ENCODE measurements at places on chromosomes 6 and 20. TPM values are rescaled to one million over a fixed set of nuclear protein-coding genes. Genes with fewer than 3 reads are reported as not detected.

DNA sequence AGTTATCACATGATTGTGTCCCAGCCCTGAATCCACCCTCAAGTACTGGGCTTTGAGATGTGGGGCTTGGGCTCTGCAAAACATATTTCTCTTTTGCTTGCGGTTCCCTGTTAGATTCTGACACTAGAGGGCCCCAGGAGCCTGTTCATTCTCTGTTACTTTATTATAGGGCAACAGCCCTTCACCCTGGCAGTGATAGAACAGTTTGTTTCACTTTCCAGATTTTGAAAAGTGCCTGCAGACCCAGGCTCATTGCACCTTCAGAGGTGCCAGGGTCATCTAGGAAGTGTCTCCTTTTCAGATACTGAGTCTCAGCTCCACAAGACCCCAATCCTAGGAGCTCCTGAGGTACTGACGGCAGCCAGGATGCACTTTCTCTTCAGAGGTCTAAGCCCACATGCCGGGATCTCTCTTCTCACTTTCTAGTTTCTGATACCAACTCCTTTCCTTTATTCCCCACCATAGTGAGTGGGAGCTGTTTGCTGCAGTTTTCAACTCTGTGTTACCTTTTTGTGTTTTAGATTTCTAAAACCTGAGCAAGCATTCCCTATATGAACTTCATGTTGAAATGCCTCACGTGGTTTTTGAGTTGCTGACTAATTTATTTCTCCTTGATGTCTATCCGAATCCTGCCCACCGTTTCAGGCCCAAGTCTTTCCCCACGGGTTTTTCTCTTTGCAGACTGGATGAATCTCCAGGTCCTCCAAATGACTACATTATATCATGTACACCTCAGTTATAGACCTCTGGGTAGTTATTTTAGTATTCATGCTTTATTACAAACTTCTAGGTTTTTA lies 10.9 kb downstream of the ABT1 start:
- ATAC-seq: no peak

DNA sequence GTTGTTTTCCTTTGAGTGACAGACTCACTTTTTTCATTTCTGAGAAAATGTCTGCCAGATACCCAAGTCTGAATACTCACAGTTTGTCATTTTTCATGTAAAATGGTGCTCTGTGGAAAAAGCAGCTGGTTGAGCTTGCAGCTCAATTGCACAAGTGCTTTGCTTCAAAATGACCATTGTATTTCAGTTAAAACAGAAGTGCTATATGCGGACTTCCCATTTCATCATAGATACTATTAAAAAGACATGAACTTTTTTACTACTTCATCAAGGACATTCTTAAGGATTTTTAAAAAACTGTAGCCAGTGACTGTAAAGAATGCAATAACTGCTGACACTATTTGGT lies 61.5 kb downstream of the KCNS1 start:
- ATAC-seq: no peak

DNA sequence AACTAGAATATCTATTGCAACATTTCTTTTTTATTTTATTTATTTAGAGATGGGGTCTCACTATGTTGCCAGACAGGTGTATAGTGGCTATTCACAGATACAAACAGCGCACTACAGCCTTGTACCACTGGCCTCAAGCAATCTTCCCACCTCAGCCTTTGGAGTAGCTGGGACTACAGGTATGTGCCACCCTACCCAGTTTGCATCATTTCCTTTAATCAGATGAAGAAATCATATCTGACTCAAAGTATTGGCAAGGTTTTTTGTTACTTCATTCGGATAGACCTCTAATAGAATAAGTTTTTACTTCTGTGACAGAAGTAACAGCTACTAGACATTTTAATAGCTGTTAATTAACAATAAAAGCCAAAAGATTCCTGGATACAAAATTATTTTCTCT lies 153.9 kb downstream of the CDK19 start:
- no peak for ATAC-seq

- ATAC-seq: no peak
Measured at GRCh38 chr6:140499607-140500006, 1125.2 kb upstream of the CITED2 start.

DNA sequence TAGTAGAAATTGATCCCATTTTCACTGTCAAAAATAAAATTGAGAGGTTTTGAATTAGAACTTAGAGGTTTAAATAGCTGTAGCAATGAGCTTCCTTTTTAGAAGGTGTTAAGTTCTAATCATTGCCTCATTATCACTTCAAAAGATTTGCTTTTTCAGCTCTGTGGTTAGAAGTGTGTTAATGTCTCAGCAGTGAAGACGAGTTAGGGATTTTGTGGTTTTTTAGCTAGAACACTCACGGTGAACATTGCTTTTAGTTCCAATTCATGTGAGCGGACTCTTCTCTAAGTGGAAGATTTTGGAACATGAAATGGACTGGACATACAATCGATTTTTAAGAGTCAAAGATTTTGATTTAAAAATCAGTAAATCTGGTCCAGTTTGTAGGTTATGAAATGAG lies 12.7 kb upstream of the IFNGR1 start:
- ATAC-seq: no peak

The ALDH5A1 gene
- 3.1 TPM for total RNA-seq

The PRL gene
- not detected for total RNA-seq

The IFT52 gene
- total RNA-seq: 22.1 TPM

Measured in gastroesophageal sphincter (tissue), 4 donors.